Tibial artery (tissue), 4 donors: ENCODE measurements at places on chromosomes 13 and 19.
A peak's percentile ranks its signal among the peaks of the same experiment; 100 is the strongest.

- H3K4me3 ChIP-seq = no peak overlapping the region
- DNase-seq = no peak
- no peaks in the 10 kb centered on the region for H3K27me3 ChIP-seq
- no peaks in the 10 kb centered on the region for H3K4me1 ChIP-seq
- H3K36me3 ChIP-seq = peaks cover 55% of the 10 kb centered on the region
- H3K27ac ChIP-seq = no peak overlapping the region
Observed at GRCh38 chr13:46006688-46007452, 45.7 kb downstream of the ZC3H13 start.

DNA sequence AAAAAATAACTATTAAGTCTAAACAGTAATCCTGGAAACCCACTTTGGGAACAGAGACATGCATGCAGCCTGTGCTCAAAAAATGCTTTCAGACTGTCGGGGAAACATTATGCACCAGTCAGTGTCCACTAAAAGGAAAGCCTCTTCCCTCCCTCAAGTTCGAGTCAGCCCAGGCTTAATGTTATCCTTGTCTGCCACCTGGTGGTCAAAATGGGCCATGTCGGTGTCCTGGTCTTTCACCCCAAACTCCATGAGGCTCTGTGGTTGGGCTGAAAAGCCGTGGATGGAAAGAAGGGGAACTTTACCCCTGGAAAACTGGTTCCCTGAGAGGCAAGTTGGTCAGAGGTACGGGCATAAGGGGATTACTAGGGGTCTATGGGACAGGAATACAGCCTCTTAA lies 88.4 kb upstream of the ZNF492 start:
- H3K36me3 ChIP-seq = no peaks in the 10 kb centered on the region
- no peak overlapping the region for H3K4me3 ChIP-seq
- H3K27me3 ChIP-seq = no peaks in the 10 kb centered on the region
- no peaks in the 10 kb centered on the region for H3K4me1 ChIP-seq
- no peak overlapping the region for H3K27ac ChIP-seq

DNA sequence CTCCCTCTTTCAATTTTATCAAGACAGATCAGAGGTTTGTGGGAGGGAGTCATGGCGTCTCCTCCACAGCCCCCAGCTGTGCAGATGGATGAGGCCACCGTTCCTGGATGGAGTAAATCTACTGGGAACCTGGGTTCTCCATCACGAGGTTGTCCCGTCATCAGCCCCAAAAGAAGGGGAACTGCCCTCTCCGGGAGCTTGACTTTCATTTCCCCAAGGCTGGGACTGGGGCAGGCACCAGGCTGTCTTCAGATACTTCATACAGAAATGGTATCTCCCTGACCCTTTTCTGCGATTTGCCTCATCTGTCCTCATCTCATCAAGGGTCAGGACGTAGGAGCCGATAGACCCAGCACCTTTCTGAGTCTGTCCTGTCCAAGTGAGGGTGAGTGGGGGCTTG lies 9.8 kb downstream of the LILRB2 start:
- H3K36me3 ChIP-seq = no peaks in the 10 kb centered on the region
- no peaks in the 10 kb centered on the region for H3K4me1 ChIP-seq
- H3K27ac ChIP-seq = no peak overlapping the region
- DNase-seq = no peak
- no peak overlapping the region for H3K4me3 ChIP-seq

DNA sequence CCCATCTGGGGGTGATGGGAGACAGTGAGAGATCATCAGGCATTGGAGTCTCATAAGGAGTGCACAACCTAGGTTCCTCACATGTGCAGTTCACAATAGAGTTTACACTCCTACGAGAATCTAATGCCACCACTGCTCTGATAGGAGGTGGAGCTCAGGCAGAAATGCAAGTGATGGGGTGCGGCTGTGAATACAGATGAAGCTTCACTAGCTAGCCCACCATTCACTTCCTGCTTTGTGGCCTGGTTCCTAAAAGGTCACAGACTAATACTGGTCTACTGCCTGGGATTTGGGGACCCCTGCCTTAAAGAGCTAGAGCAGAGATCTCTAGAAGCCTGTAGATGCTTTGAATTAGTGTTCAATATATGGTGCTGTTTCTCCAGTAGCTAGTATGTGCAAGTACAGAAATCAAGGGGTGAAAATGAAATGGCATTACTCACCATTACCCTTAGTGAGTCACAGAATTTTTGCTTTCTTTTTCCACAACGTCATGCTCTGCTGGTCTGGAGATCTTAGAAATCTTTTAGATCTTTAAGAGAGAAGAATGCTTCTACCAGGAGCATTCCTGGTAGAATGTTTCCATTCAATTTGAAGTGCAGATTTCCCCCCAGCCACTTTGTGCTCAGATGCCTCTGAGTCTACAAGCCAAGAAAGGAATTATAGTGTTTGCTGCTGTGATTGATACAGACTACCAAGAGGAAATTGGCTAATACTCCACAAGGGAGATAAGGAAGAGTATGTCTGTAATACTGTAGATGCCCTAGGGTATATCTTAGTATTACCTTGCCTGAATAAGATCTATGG lies 2301.2 kb downstream of the PCDH9 start:
- no peak overlapping the region for H3K27ac ChIP-seq
- H3K4me3 ChIP-seq = no peak overlapping the region
- DNase-seq = no peak

GRCh38 chr19:1811472-1811894 lies 593 bp downstream of the ATP8B3 start:
- H3K27ac ChIP-seq = peak overlapping the region; percentile 29
- H3K36me3 ChIP-seq = peaks cover 17% of the 10 kb centered on the region
- no peaks in the 10 kb centered on the region for H3K27me3 ChIP-seq
- peak; percentile 91 for DNase-seq

- DNase-seq = no peak
- no peak overlapping the region for H3K4me3 ChIP-seq
- peaks cover 22% of the 10 kb centered on the region for H3K4me1 ChIP-seq
- no peaks in the 10 kb centered on the region for H3K36me3 ChIP-seq
- H3K27ac ChIP-seq = no peak overlapping the region
Observed at GRCh38 chr19:40223135-40223822, 3.2 kb downstream of the CCNP start.

- peaks cover 5% of the 10 kb centered on the region for H3K36me3 ChIP-seq
- H3K4me3 ChIP-seq = peak overlapping the region; percentile 91
- peaks cover 5% of the 10 kb centered on the region for H3K4me1 ChIP-seq
- DNase-seq = no peak
- no peaks in the 10 kb centered on the region for H3K27me3 ChIP-seq
Observed at GRCh38 chr13:49997955-49998354, 1.1 kb downstream of the TRIM13 start.

DNA sequence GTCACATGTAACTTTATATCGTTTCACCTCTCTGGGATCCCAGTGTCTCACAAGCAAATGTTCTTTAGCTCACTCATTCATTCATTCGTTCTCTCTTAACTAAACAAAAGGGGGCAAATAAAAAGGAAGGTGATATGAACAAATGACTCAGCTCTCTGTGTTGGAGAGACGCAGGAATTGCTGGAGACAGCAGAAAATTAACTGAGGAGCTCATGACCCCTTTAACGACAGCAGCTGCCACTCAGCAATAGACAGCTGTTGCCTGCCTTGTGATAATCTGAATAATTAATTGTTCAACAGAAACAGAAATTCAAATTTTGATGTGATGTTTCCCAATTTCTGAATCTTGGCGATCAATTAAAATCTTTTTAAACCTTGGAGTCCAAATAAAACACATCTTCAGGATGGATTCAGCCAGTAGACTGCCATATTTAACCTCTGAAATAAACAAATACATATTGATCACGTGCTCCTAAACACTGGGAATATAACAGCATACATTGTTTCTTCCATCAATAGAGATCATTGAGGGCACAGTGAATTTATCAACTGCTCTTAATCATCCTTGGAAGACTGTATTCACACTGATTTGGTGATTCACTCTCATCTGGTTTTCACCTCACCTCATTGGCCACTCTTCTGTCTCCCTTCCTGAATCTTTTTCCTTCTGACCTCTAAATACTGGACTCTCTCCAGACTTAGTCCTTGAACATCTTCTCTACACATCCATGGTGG lies 63.3 kb downstream of the MBNL2 start:
- H3K36me3 ChIP-seq = no peaks in the 10 kb centered on the region
- H3K27ac ChIP-seq = no peak overlapping the region
- H3K4me3 ChIP-seq = no peak overlapping the region
- no peak for DNase-seq

DNA sequence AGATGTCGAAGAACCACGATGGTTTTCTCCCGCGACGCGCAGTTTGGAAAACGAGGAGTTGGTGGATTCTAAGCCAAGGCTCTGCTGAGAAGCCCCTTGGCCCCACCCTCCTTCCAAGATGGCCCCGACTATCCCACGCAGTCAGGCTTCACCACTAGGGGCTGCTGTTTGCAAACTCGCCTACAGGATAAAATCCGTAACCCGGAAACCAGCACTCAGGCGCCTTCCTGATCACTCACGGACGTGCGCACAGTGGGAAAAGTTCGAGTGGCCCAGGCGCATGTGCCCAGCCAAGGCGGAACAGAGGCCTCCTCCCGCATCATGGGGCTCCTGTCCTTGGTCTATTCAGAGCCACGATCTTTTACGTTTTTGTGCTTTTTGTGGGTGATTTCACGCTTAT lies 19.2 kb upstream of the UQCR11 start:
- H3K27ac ChIP-seq = no peak overlapping the region
- H3K27me3 ChIP-seq = no peaks in the 10 kb centered on the region
- no peak for DNase-seq
- peaks cover 34% of the 10 kb centered on the region for H3K36me3 ChIP-seq
- no peaks in the 10 kb centered on the region for H3K4me1 ChIP-seq

- no peaks in the 10 kb centered on the region for H3K27me3 ChIP-seq
- peaks cover 38% of the 10 kb centered on the region for H3K36me3 ChIP-seq
- H3K27ac ChIP-seq = no peak overlapping the region
- no peak for DNase-seq
Observed at GRCh38 chr19:3413796-3414327, 47.5 kb downstream of the NFIC start.

- H3K27ac ChIP-seq = no peak overlapping the region
- peaks cover 8% of the 10 kb centered on the region for H3K36me3 ChIP-seq
- H3K27me3 ChIP-seq = no peaks in the 10 kb centered on the region
- no peak for DNase-seq
- H3K4me1 ChIP-seq = no peaks in the 10 kb centered on the region
- H3K4me3 ChIP-seq = no peak overlapping the region
Observed at GRCh38 chr13:29767006-29767405, 83.4 kb downstream of the UBL3 start.

- peaks cover 30% of the 10 kb centered on the region for H3K36me3 ChIP-seq
- peaks cover 3% of the 10 kb centered on the region for H3K4me1 ChIP-seq
- no peak overlapping the region for H3K4me3 ChIP-seq
- no peak for DNase-seq
- no peak overlapping the region for H3K27ac ChIP-seq
Observed at GRCh38 chr13:73717632-73718031, 416.6 kb downstream of the KLF12 start.

DNA sequence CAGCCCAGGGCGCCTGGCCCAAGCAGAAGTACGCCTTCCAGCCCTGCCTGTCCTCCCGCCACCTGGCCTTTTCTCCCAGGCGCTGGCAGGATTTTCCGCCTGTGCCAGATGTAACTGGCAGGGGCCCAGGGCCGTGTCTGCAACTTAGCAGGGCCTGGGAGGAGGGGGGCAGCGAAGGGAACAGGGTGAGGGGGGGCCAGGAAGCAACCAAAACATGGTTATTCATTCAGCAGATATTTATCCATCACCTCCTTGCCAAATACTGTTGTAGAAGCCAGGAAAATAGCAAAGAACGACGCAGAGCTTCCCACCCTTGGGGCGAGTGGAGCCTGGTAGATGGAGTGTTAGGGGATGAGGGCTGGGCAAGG lies 5.6 kb downstream of the TLE6 start:
- H3K27ac ChIP-seq = peak overlapping the region; percentile 86
- H3K36me3 ChIP-seq = no peaks in the 10 kb centered on the region
- DNase-seq = peak; percentile 99
- H3K27me3 ChIP-seq = no peaks in the 10 kb centered on the region
